ENCODE measurements at places on chromosomes 5 and 9.

GRCh38 chr5:78151594-78152271 is 142.8 kb downstream of the AP3B1 start:
- no peak for DNase-seq

DNA sequence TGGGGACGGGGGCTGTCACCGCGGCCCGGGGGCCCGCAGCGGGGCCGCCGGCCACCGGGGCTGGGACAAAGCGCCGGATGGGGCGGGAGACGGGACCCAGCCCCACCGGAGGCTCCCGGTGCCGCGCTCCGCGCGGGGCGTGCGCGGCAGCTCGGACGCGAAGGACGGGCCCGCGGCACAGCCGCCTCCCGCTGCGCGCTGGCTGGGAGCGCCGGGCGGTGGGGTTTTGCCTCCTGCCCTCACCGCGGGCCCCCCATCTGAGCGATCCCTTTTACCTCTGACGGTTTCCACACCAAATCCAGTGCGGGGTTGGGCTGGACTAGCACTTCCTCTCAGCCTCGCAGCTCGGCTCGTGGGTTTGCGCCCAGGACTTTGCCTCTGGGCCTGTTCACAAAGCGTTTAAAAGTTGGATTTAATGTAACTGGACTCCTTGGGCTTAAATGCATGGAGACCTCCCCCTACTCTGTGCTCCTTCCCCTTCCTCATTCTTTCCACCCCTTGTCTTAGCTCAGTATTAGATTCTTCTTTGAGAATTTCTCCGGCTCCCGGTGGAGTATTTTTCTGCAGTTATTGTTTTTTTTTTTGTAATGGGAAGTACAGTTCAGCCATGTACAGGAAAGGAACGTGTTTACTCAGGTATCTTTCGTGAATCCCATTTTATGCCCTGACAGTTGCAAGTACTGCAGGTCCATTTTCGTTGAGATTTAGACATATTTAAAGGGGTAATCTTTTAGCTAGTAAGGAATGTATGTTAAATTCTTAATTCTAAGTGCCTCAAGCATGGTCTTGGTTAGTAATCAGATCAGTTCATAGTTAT is 691 bp downstream of the FCHO2 start:
- DNase-seq = peak; percentile 66

DNA sequence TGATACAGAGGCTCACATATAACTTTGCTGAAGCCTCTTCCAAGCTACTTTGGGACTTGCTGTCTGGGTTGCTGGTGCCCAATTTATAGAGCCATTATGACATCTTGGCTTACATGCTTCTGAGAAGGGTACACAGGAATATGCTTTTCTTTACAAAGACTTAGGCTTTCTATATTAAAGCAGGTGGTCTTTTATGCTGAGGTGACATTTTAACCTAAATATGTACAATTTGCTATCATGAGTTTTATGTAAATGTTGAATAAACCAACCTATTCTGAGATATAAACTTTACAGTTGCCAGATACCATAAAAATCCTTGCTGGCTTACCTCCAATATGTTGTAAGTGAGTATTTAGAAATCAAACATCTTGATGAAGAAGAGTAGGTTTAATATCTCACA is 509.2 kb upstream of the CHD1 start:
- no peak for DNase-seq

GRCh38 chr5:85453026-85453349 is 1068.3 kb upstream of the EDIL3 start:
- DNase-seq = no peak

Data from cardiac muscle cell (in vitro differentiated cells and primary cell).